ENCODE measurements at places on chromosomes 13 and 19. TPM values are rescaled to one million over a fixed set of nuclear protein-coding genes. Genes with fewer than 3 reads are reported as not detected.

GRCh38 chr19:38323291-38323690, 3.6 kb downstream of the KCNK6 start:
- H3K27me3 ChIP-seq, result no peaks in the 10 kb centered on the region
- H3K27ac ChIP-seq, result peak overlapping the region; percentile 40
- H3K4me3 ChIP-seq, result no peak overlapping the region
- no peaks in the 10 kb centered on the region for H3K36me3 ChIP-seq

GRCh38 chr13:113980489-113981064, 6.7 kb upstream of the C13orf46 start:
- H3K27ac ChIP-seq, result no peak overlapping the region
- H3K27me3 ChIP-seq, result no peaks in the 10 kb centered on the region

DNA sequence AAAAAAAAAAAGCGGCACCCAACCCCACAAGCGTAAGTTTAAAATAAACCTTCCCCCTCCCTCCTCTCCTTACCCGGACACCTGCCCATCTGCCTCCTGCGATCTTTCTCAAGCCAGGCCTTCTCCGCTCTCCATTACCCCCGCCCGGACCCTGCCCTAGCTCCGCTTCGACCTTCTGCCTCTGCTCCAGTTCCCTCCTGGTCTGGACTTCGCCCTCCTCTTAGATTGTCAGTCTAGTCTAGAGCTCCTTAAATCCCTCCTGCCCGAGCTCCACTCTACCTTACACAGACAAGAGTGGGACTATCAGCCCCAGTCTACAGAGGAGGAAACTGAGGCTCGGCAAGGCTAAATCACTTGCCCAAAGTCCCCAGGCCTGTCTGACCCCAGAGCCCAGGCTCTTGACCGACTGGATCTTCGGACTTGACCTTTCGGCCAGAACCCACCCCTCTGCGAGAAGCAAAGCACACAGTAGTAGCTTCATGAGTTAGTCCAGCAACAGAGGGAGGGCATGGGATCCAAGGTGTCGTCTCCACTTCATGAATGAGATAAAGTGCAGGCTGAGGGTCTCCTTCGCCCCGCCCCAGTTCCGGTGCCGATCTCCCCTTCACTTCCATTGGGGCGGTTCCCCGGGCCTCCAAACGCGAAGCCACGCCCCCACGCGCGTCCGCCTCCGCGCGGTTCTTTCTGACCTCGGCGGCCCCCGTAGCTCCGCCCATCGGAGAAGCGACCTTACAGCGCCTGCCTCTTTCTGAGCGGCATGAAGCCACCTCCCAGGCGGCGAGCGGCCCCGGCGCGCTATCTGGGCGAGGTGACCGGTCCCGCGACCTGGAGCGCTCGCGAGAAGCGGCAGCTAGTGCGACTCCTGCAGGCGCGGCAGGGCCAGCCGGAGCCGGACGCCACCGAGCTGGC, at the start of gene SNAPC2:
TSS of gene SNAPC2 (plus strand) at position 729 of the 909 bp plus-strand sequence. CDS start at position 758, 29 bp downstream.
- peak within 1 kb of the TSS; percentile 92 for H3K27ac ChIP-seq
- H3K4me1 ChIP-seq, result peaks cover 43% of the 10 kb centered on the region
- peak within 1 kb of the TSS; percentile 70 for H3K4me3 ChIP-seq
- peak; percentile 98 for DNase-seq

DNA sequence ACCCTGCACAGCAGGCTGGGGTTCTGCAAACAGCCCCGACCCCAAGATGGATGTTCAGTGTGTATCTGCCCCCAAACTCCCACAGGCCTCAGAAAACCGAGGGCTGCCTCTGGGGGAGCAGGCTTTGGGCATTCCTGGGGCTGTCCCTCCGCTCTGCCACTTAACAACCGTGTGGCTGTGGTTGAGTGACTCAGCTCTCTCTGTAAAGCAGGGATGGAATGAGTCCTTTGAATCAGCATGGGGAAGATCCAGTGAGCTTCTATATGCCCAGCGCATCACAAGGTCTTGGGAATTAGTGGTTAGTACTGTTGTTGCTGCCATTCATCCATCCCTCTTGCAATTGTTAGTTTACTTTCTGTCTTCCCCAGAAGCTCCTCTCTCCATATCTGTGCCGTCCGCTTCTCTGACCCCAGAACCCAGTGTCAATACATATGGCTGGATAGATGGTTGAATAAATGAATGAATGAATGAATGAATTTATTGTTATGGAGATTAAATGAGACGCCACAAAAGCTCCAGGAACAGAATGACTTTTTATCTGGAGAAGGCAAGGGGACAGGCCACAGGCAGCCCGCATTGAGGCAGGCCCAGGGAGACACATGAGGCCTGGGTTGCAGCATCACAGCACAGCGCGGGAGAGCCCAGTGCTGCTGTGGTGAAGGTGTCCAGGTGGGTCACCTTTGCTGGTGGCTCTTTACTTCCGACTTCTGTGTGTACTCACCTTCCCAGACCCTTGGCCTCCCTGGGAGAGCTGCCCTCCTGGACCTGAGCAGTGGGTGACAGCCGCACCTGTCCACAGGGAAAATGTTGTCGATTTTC, 89.2 kb downstream of the RGCC start:
- H3K36me3 ChIP-seq, result no peaks in the 10 kb centered on the region
- DNase-seq, result no peak
- H3K27me3 ChIP-seq, result no peaks in the 10 kb centered on the region
- H3K4me3 ChIP-seq, result no peak overlapping the region
- H3K4me1 ChIP-seq, result no peaks in the 10 kb centered on the region

Gene CEACAM16
- not detected for total RNA-seq

Gene ZIM2
- 6.0 TPM for total RNA-seq

DNA sequence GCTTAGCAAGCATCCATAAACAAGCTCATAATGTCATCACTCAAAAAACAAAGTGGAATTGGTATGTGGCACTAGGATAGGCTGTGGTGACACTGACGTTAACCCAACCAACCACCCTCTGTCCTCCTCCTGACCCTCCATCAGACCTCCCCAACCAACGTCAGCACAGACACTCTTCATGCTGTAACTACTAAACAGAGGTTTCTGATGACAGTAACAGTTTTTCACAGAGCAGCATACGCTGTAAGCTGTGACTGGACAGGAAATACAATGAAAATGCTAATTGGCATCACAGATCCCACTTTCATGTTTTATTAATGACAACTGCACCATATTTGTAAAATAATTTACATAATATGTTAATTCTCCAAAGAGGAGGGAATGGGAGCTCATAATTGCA, 238.0 kb downstream of the IRS2 start:
- no peaks in the 10 kb centered on the region for H3K4me1 ChIP-seq
- H3K27me3 ChIP-seq, result no peaks in the 10 kb centered on the region
- H3K36me3 ChIP-seq, result no peaks in the 10 kb centered on the region

GRCh38 chr13:95267662-95268342, 33.4 kb downstream of the ABCC4 start:
- H3K4me1 ChIP-seq, result no peaks in the 10 kb centered on the region
- peak; percentile 17 for DNase-seq
- no peak overlapping the region for H3K4me3 ChIP-seq
- no peaks in the 10 kb centered on the region for H3K36me3 ChIP-seq
- H3K27me3 ChIP-seq, result no peaks in the 10 kb centered on the region

DNA sequence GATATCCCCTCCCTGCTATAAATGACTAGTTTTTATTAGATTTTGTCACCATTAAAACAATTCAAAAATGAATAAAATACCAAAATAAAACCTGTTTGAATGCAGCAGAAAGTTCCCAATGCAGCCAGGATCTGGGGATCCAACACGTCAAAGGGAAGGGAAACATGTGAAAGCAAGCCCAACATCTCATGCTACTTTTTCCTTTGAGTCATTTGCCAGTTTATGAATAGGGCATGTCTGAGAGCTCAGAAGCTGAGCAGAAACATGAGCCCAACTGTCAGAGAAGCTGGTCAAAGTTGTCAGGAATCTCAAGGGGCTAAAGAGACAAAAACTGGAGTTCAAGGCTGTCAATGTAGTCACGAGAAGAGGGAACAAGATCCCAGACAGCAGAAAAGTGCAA, 526.4 kb downstream of the KLF5 start:
- no peak for DNase-seq
- no peaks in the 10 kb centered on the region for H3K4me1 ChIP-seq
- H3K27ac ChIP-seq, result no peak overlapping the region
- no peaks in the 10 kb centered on the region for H3K27me3 ChIP-seq

- DNase-seq, result no peak
- no peak overlapping the region for H3K4me3 ChIP-seq
- H3K27me3 ChIP-seq, result no peaks in the 10 kb centered on the region
- no peak overlapping the region for H3K27ac ChIP-seq
- no peaks in the 10 kb centered on the region for H3K36me3 ChIP-seq
- H3K4me1 ChIP-seq, result no peaks in the 10 kb centered on the region
Observed at GRCh38 chr13:86870444-86870843, 800.7 kb upstream of the SLITRK5 start.
